NCI-H2081 treated with DMSO at 0.1 percent for 48 hours (cell line): ENCODE measurements at places on chromosomes 6 and 20.

DNA sequence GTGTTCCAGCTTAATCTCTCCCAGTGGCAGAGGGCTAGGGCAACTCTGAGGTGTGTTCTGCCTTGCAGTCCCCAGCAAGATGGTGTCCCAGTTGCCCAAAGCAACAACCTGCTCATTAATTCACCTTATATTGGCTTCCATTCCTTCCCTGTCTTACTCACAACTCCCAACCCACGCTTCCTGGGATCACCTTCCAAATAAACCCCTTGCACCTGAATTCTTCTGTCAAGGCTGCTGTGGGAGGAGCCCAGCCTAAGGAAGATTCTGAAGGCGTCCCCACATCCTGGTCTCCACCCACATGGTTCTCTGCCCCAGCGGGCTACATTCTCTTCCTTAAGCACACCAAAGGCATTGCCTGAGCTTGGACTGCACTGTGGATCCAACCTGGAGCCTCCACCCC lies 116.6 kb upstream of the MAFB start:
- no peak for DNase-seq

DNA sequence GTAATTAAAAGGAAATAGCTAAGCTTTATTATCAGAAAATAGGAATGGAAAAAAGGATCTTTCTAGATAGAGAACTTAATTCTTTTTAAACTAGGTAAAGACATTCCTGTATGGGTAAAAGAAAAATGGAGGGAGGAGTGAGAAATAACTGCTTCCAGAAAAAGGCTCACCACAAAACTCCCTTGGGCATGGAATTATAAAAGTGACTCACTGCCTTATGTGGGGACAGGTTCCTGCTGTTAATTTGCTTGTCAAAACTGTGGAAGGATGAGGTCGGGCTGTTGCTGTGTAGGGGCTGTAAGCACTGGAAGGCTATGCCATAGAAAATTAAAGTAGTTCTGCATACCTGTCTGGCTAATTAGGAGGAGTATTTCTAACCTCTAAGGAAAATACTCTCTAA lies 158.7 kb downstream of the UBE3D start:
- no peak for DNase-seq

- no peak for DNase-seq
Observed at GRCh38 chr6:34970957-34971356, 81.9 kb downstream of the ANKS1A start.

DNA sequence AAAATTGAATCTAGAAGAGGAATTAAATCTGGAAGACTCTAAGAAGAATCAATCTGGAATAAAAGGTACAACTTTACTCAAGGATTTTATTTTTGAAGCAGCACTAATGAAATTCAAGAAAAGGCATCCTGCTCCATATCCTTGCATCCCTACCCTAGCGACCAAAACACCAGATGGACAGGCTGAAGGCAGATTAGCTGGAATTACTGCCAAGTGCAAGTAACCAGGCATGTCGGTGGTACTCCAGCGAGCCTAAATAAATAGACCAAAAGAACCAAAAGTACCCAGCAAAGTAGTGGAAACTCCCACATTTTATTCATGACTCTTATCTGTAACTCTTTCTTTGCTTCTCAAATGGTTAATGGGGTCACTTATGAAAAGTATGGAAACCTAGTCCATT lies 21.0 kb downstream of the OPRM1 start:
- DNase-seq = no peak

DNA sequence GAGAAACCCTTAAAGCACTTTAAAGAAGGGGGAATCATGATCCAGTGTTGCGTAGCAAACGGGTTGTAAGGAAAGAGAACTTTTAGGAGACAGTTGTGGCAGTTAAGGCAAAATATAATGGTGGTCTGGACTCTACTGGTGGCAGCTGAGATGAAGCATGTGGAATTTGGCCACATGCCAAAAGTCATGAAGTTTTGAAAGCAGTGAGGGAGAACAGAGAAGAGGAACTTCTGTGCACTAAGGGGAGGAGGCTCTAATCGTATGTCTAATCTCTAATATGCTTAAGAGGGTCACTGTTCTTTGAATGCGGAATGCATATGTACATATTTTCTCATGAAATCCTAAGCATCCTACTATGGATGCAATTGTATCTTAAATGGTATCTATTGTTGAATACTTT lies 91.5 kb downstream of the RIMS1 start:
- no peak for DNase-seq

GRCh38 chr6:128479991-128480390 lies 40.4 kb downstream of the PTPRK start:
- DNase-seq = no peak

- DNase-seq = no peak
Observed at GRCh38 chr6:19771753-19772336, 65.3 kb upstream of the ID4 start.

DNA sequence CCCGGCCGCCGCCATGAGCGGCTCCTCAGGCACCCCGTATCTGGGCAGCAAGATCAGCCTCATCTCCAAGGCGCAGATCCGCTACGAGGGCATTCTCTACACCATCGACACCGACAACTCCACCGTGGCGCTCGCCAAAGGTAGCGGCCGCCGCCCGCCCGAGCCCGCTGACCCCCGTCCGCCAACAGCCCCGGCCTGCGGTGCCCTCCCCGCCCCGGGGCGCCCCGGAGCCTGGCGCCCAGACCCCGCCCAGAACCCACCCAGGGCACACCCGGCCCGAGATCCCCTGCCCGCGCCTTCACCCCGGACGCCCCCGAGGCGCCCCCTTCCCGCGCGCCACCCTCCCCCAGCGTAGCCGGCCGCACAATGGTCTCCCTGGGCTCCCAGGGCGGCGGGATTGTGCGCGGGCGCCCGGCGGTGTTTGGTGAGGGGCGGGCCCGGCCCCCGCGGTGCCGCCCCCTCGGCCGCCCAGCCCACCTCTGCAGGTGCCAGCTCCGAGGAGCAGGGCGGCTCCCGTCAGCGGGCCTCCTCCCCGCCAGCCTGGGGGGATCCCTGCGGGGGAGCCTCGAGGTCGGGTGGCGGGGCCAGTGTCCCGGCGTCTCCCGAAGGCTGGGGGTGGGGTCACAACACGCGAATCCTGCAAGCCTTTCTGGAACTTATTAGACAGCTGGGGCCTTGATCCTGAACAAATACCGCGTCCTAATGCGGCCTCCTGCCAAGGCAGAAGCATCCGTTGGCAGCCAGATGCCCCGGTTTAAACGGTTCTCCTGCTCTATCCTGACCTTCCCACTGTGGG lies 577 bp downstream of the LSM14B start:
- no peak for DNase-seq

DNA sequence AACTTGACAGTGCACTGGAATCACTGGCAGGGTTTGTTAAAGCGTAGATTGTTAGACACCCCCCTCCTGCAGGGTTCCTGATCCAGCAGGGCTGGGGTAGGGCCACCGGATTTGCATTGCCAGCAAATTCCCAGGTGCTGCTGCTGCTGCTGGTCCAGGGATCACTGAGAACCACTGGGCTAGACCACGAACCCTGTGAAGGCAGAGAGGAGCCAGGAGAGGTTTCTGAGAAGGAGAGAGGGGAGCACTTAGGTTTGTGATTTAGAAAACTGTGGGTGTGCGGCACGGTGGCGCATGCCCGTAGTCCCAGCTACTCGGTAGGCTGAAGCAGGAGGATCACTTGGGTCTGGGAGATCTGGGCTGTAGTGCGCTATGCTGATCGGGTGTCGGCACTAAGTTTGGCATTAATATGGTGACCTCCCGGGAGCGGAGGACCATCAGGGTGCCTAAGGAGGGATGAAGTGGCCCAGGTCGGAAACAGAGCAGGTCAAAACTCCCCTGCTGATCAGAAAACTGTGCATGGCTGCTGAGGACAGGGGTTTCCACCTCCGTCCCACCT lies 53.6 kb upstream of the FAM83D start:
- DNase-seq = no peak

- no peak for DNase-seq
Observed at GRCh38 chr6:50663806-50664205, 49.5 kb upstream of the TFAP2D start.

DNA sequence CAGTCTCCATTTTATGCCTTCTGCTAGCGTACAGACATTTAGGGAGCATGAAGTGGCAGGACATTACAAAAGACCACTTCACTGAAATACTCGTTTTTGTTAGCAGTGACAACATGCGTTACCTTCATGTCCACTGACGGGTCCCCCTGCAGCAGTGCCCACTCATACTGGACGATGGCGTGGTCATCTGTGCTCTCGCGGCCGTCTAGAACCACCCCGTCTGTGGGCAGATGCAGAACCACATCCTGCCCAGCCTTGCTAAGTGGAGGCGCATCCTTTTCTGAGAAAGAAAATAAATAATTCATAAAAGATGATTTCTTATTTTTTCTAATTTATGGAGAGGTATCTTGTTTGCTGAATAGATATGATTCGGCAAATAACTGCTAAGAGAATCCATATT lies 11.3 kb downstream of the LRP11 start:
- DNase-seq = no peak

GRCh38 chr6:103002282-103002681 lies 1608.8 kb downstream of the GRIK2 start:
- no peak for DNase-seq

DNA sequence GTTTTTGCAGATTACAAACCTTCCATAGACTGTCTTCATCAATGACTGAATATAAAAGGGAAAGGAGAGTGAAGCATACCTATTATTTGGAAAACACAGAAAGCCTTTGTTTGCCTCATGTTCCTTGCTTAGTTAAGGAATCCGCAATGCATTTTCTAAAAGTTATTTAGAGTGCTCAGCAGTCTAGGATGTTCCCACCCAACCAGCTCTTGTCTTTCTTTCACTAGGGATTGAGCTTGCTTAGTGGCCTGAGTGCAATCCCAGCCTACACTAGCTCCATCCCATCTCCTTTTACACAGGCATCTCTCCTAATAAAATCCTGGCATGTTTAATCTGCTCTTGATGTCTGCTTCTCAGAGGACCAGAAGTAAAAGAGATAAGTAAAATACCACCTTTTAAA lies 850.5 kb upstream of the GJE1 start:
- no peak for DNase-seq

DNA sequence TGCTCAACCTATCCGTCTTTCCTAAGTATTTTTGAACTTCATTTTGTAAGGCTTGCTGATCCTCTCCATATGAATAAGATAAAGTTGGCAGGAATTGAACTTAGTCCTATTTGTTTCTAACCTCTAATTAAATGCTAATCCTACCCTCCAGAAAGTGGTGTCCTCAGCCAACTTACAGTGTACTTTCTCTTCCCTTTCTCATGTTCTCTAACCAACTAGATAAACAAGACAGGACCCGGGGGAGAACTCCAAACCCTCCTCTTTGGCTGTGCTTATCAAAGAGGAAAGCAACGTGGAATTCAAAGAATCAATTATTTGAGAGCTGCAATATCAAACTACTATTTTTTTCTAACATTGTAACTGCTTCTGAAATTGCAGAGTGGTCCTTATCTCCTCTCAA lies 56.5 kb upstream of the NRSN1 start:
- no peak for DNase-seq

GRCh38 chr6:126367849-126368248 lies 27.9 kb downstream of the CENPW start:
- DNase-seq = no peak

DNA sequence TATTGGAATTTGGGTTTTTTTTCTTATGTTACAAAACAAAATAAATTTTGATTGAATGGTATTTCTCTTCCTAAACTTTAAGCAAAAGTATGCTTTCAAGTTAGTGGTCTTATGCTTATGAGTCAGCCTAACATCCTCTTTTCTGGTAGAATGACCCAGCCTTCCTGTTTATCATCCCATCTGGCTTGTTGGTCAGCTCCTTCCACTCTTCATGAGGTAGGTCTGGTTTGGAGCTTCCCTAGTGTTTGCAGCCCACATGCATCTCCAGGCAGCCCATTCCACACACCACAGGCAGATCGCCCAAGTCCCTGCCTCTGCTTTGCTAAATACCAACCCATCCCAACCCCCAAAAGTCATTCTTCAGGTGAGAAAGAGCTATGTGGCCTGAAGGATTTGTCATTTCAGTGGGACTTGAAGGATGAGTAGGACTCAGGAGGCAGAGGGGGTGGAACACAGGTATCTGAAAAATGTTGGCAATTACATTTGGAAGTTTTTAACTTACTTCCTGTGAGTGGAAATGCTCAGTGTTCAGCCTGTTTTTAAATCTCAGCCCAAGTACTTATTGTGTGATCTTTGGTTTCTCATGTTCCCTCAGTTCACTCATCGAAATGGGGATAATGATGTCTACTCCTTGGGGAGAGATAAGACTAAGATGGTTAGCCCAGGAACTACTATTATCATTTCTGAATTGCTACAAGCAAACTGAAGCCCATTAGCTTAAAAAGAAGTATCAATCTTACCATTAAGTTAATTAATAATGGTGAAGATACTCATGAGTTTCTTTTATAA lies 294.0 kb downstream of the ADGB start:
- no peak for DNase-seq

- no peak for DNase-seq
Observed at GRCh38 chr6:16903470-16903869, 142.2 kb upstream of the ATXN1 start.

DNA sequence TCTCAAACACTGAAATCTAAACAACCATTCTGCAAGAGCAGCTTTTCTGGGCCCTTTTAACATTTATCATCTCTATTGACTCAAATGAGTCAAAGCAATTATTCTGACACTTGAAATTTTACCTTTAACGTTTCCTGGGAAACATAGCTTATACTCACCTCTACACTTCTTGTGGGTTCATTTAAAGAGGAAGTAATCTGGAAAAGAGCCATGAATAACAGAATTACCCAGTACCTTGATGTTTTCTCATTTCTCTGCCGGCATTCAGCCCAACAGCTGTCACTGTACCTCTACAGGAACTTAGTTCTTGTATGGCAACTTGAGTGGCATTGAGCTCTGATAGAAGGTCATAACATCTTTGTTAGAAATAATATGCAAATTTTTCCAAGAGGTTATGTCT lies 272.2 kb downstream of the KCNQ5 start:
- DNase-seq = peak; percentile 55

GRCh38 chr6:84665401-84665800 lies 99.0 kb downstream of the TBX18 start:
- DNase-seq = no peak

DNA sequence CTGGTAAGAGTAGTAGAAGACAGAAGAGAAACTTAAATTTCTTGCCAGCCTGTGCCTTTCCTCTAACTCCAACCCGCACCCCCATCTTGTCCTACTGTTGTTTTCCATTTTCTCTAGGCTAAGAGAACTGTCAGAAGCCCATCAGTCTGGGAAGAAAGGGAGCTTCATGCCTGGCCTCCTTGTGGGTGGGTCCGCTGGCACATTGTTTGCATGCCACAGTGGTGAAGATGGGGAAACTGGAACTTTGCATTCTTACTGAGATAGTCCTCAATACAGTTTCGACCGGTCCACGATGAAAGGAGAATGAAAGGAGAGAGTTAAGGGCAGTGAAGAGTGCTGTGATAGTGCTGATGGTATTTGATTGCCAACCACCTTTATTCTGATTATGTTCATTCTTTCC lies 103.1 kb downstream of the TCP11 start:
- DNase-seq = no peak

GRCh38 chr6:156729248-156729647 lies 47.9 kb upstream of the ARID1B start:
- no peak for DNase-seq

DNA sequence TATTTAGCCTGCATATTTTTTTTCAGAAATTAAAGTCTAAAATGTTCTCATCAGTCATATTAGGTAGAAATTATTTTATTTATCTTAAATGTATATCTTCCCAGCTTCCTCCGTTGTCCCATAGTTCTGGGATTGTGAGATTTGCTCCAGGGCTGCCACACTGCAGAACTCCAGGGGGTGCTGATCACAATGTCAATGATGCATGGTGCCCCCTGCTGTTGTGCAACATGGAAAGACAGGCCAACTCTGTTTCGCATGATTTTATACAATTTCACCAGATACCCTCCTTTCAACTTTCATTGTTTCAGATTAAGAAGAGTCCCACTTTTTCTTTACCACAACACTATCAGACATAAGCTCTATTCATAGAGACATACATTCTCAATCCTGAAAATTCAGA lies 35.9 kb downstream of the ID4 start:
- DNase-seq = no peak
